NCI-H1092 treated with DMSO at 0.1 percent for 48 hours (cell line): ENCODE measurements at places on chromosomes 2 and 18.

DNA sequence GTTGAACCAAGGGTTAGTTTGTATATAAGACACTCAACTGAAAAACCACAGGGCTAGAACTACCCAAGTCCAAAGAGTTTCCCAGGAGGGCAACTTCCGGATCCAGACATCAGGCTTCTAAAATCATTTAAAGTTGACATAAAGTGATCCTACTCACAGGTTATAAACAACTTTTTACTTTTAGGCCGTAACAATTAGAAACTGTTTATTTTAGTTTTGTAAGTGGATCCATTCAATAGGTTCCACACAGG lies 454.6 kb downstream of the MEIS1 start:
- no peak for DNase-seq

- DNase-seq, result no peak
Observed at GRCh38 chr2:48048476-48049171, 142.3 kb upstream of the FBXO11 start.

DNA sequence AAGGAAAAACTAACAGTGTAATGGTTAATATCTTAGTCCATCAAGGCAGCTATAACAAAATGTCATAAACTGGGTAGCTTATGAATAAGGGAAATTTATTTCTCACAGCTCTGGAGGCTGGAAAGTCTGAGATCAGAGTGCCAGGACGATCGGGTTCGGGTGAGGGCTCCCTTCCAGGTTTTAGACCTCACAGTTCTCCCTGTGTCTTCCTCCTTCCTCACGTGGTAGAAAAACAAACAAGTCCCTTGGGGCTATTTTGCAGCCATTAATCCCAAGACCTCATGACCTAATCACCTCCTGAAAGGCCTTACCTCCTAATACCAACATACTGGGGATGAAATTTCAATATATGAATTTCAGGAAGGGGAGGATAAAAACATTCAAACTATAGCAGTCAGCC lies 455.9 kb downstream of the CNTNAP5 start:
- DNase-seq, result no peak

- no peak for DNase-seq
Observed at GRCh38 chr2:59390581-59390980, 1149.5 kb upstream of the FANCL start.

DNA sequence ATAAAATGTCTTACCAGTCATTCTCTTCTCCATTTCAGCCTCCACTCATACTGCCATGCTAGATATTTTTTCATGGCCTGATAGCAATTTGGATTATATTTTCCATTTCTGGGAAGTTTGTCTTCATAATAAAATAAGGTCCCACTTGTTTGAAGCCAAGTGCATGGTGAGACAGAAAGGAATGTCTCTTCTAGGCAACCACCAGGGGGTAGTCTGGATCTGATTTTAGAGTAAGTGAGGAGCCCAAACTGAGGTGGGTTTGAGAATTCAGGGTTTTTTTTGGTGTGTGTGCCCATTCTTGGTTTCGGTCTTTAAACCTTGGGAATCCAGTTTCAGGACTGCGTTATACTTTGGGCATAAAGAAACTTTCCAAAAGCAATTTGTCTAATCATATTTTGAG lies 315.5 kb downstream of the RPRM start:
- DNase-seq, result peak; percentile 49

GRCh38 chr2:222033541-222033940 lies 265.3 kb downstream of the PAX3 start:
- no peak for DNase-seq

DNA sequence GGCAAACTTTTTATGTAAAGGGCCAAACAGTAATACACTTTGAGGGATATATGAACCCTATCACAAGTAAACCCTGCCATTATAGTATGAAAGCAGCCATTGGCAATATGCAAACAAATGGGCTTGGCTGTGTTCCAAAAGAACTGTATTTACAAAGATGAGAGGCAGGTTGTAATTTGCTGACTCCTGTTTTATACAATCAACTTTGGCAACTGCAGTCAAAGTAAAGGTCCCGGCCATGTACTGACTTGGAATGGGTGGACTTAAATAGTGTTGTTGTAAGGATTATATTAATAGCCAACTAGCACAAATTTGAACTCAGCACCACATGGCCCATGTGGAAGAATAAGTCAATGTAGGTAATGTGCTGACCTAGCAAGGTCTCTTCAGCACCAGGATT lies 223.4 kb downstream of the WDPCP start:
- peak; percentile 31 for DNase-seq

DNA sequence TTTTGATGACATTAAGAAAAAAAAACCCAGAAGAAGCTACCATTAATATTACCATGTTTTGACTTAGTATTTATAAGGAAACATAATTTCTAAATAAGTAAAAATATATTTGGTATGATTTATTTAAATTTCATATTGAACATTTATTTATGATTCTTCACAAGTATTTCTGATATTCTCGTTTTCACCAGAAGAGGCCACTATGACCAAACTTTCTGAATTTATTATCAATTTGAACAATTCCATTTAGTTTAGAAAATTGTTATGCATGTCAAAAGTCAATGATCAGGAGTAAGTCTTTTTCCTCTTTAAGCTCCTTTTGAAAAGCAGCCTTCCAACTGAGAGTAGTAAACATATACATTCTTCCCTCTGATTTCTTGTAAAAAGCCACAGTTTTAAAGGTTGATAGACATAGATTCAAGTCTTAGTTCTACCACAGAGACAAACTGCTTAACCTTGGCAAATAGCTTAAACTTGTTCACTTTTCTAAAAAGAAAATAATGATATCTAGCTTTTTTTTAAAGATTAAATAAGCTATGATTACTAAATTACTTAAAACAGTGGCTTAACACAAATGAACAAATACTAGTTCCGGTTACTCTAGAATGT lies 329.9 kb downstream of the TRIB2 start:
- DNase-seq, result no peak

DNA sequence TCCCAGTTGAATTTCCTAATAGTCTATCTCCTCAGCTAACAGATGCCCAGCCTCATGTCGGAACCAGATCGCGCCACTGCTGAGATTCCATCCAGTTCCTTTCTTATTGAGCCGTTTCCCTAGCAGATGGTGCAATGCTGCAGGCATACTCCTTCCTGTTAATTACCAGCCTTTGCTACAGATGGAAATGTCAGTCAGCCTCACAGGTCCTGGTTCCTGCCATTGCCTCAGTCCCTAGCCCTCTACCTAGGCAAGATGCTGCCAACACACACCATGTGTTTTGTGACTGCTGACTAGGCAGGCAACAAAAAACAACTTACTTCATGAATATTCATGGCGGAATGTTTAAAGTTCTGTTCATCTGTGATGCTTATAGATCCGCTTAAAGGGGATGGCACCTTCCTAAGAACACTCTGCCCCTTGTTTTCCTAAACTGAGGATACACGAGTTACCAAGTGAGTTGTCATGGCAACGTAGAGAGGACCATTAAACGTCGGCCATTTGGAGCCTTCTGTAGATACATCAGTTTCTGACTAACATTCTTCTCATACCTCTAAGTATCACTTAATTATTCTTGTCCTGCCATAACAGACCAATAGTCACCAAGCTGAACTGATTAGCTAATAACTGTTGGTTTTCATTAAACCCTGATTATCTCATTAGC lies 749.5 kb downstream of the RNF144A start:
- no peak for DNase-seq

GRCh38 chr18:35770376-35771014 lies 189.0 kb downstream of the GALNT1 start:
- no peak for DNase-seq

- no peak for DNase-seq
Observed at GRCh38 chr2:68458981-68459380, 8.1 kb downstream of the FBXO48 start.

GRCh38 chr2:9818097-9818496 lies 25.2 kb upstream of the TAF1B start:
- DNase-seq, result no peak

- DNase-seq, result peak; percentile 25
Observed at GRCh38 chr18:741931-742512, 29.6 kb upstream of the ENOSF1 start.

GRCh38 chr2:122486705-122487415 lies 731.4 kb downstream of the TSN start:
- DNase-seq, result no peak

DNA sequence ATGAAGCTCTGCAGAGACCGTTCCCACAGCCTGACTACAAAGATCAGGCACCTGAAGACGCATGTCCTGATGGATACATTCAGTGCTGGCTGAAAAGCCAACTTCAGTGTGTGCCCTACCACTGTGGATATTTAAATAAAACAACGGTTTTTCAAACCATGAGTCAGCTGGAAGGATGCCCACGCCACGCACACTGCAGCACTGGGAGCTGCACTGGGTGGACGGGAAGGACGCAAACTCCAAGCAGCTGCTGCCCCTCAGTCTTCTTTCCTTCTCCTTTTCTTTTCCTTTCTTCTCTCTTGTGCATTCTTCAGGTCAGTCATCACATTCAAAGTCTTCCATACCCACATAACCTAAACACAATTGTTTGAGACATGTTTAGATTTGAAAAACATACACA lies 7.9 kb downstream of the TMEM18 start:
- no peak for DNase-seq

GRCh38 chr2:177264209-177264692 lies 276 bp downstream of the NFE2L2 start:
- no peak for DNase-seq

DNA sequence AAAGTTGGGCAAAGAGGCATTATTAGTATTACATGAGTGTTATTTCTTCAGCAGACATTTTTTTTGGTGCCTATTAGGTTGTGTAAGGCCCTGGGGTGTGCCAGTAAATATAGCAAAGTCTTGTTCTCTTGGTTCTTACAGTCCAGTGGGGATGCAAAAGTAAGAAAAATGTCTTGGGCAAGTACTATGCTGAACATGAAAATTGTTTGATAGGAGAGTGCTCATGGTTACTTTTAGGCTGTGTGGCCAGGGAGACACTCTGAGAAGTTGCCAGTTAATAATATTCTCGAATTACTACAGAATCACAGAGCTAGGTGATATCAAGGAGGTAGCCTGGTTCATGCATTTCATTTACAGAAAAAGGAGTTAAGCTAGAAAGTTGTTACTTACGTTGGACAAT lies 1.9 kb downstream of the AGFG1 start:
- DNase-seq, result no peak

- DNase-seq, result peak; percentile 92
Observed at GRCh38 chr2:5691985-5692529, at the start of gene SOX11. Gene SOX11, plus strand, starts transcription at chr2:5692384. Its CDS starts 338 bp downstream, at chr2:5692722.

DNA sequence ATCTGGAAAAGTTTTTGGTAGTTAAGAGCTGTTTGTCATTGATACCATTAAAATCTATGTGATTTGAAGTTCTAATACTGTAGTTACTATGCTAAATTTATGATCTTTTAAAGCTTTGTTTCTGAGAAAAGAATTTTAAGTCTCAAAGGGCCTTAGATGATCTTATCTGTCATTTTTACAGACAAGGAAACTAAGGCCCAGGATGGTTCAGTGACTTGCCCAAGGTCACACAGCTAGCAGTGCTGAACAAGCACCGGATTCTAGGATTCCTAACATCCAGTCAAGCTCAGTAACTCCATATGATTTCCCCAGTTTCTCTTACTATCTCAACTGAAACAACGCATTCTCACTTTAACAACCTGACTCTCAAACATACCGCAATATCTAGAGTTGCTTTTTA lies 37.7 kb downstream of the PELI1 start:
- DNase-seq, result no peak

DNA sequence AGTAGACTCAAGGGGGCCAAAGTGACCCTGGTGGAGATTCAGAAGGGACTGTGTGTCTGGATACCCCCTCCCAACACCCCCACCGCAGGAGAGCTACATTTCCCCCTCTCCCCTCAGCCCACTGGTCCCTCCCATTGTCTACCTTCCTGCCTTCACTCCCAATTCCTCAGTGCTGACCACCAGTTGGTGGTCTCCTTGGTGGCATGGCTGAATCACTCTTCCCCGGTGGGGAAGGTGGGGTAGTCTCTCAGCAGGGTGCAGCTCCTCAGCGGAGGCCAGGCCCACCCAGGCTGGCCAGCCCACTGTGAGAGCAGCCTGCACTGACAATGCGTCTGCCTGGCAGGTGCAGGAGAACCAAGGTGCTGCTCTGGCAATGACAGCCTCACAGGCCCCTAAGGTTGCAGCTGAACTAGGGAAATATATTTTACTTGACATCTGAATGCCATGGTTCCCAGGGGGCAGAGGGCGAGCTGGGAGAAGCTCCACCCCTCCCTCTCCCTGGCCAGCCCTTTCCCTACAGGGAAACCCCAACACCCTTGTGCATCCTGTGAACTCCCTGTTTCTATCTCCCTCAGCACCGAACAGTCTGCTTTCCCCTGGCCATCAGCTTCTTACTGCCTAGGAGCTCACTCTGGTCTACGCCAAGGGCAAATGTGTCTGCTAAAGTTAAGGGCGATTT lies 62.6 kb upstream of the PAX8 start:
- DNase-seq, result no peak

DNA sequence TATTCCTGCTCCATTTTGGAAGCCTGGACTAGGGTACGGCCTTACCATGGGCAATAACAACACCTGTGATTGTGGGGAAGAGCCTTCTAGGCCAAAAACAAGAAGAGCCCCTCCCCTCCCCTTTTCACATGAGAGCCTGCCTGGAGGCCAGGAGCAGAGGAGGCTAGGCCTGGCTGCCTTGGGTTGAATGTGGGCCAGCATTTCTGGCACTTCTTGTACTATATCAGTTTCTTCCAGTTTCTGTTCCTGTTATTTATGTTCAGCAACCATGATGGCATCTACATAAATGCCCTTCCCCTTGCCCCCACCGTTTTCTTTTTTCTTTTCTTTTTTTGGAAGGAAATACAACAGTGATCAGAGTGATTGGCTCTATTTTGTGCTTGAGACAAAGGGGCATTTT lies 58.4 kb downstream of the KCTD18 start:
- no peak for DNase-seq

GRCh38 chr2:54499661-54500060 lies 43.5 kb downstream of the SPTBN1 start:
- DNase-seq, result no peak

DNA sequence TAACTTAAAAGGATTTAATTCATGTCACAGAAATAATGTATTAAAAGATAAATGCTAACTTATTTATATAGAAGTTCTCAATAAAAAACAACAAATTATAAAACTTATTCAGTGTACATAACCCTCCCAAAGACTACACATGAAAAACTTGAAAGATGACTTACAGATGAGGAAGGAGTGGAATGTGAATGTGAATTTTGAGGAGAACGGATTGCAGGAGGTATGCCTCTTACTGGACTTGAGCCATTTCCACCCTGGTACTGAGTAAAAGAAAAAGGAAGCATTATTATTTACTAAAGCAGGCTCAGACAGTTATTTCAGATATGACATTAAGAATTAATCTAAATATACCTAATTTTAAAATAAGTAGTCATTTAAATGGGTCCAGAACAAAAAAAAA lies 104.4 kb downstream of the TLK1 start:
- DNase-seq, result no peak

- no peak for DNase-seq
Observed at GRCh38 chr2:185857691-185858090, 119.1 kb downstream of the FSIP2 start.

DNA sequence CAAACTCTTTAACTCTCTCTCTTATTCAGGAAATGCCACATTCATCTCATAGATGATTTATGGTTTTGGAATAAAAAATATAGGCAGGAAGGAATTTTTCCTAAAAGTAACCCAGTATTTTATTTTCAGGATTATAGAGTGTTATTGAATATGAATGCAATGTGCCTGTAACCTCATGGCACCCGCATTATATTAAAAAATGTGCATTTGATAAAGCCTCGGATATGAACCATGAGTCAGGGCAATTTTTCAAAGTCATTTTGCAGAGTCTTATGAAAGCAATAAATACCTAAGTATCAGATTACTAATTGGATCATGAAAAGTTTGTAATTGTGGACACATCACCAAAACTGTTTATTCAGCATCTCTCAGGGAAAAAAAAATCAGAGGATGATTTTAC lies 573.8 kb downstream of the TSN start:
- no peak for DNase-seq

GRCh38 chr2:146244131-146244530 lies 1600.7 kb upstream of the ACVR2A start:
- DNase-seq, result no peak
